Endothelial cell of umbilical vein (primary cell): ENCODE measurements at places on chromosomes 13 and 19. TPM values are rescaled to one million over a fixed set of nuclear protein-coding genes. Genes with fewer than 3 reads are reported as not detected.
A peak's percentile ranks its signal among the peaks of the same experiment; 100 is the strongest.

DNA sequence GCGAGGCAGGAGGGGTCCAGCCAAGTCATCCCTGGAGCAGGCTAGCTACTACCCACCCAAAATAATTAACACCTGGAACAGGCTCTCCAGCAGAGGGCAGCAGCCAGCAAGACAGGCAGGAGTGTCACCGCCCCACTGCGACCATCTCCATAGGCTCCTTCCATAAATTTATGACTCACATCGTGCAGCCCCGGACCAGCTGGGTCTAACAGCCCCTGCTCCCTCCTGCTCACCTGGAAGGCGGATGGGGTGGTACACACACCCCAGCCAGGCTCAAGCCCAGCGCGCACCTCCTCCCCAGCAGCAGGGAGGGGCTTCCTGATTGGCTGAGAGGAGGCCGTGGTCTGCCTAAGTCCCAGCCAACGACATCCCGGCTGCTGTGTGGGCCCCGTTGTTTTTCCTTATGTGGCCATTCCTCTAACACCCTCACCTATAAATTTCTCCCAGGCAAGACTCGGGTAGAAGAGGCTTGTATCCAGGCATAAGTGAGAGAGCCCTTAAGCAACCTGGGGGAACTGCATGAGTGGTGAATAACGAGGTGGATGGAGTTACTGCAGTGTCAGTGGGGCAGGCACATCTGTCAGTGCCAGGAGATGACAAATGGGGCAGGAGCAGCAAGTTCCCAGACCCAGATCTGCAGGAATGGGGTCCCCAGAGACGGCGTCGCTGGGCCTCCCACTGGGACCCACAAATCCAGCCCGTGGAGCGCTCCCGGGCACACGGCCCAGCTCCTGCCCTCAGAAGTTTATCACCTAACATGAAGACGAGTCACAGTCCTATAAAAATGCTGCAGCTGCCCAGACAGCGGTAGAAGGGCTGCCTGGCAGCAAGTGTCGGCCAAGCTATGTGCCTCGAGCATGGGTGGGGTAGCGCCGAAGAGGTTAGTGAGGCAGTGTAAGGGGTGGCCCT is 43.1 kb downstream of the CEBPG start:
- no peak overlapping the region for H3K27ac ChIP-seq
- H3K27me3 ChIP-seq: no peaks in the 10 kb centered on the region
- H3K4me1 ChIP-seq: no peaks in the 10 kb centered on the region
- no peak overlapping the region for H3K4me3 ChIP-seq

DNA sequence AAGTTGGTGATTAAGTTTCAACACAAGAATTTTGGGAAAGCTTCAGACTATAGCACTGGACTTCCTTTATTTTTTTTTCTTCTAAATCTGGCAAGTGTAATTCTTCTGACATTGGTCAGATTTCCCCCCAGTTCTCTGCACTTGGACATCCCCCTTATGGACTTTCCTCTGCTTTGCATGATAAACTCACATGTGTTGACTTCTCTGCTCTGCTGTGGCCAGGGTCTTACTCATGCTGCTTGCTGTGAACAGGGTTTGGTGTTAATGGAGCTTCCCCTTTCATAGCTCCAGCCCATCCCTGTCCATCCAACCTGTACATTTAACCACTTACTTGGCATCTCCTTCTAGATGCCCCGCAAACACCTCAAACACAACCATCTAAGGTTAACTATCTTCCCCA is 70.5 kb upstream of the SPATA13 start:
- H3K4me1 ChIP-seq: peaks cover 15% of the 10 kb centered on the region
- peaks cover 2% of the 10 kb centered on the region for H3K27me3 ChIP-seq
- H3K27ac ChIP-seq: no peak overlapping the region
- no peaks in the 10 kb centered on the region for H3K36me3 ChIP-seq
- no peak overlapping the region for H3K4me3 ChIP-seq

DNA sequence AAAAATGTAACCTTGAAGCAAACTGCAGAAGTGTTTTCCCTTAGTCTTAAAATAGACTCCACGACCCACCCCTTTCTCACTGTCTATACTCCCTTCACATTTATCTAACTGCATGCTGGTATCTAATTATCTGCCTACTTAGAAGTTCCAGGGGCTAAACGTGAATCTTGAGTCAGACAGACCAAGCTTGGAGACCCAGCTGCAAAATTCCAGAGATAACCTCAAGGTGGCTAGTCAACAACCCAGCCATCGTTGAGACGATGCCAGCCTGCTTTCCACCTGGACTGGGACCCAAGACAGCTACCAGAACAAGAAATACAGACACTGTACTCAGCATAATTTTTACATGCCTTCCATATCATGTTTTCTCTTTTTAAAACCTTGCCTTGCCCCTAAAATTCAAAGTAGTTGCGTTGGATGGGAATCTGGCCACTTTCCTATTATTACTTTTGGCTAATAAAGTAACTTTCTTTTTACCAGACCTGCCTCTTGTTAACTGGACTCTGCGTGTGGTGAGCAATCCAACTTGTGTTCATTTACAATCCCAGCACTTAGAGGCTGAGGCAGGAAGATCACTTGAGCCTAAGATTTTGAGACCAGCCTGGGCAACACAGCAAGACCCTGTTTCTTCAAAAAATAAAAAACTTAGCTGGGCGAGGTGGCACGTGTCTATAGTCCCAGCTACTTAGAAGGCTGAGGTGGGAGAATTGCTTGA is 82.3 kb downstream of the CDADC1 start:
- no peak overlapping the region for H3K4me3 ChIP-seq
- H3K27ac ChIP-seq: no peak overlapping the region
- no peaks in the 10 kb centered on the region for H3K4me1 ChIP-seq
- no peaks in the 10 kb centered on the region for H3K27me3 ChIP-seq
- DNase-seq: no peak

GRCh38 chr19:18685597-18686190 is 2.2 kb downstream of the CRTC1 start:
- no peaks in the 10 kb centered on the region for H3K27me3 ChIP-seq
- no peak overlapping the region for H3K27ac ChIP-seq
- no peak overlapping the region for H3K4me3 ChIP-seq

GRCh38 chr13:28735481-28736029 is 16.8 kb upstream of the SLC46A3 start:
- no peak overlapping the region for H3K4me3 ChIP-seq
- DNase-seq: no peak
- H3K36me3 ChIP-seq: no peaks in the 10 kb centered on the region
- H3K4me1 ChIP-seq: no peaks in the 10 kb centered on the region

GRCh38 chr13:101698400-101698799 is 245.9 kb downstream of the ITGBL1 start:
- H3K36me3 ChIP-seq: no peaks in the 10 kb centered on the region
- H3K4me3 ChIP-seq: no peak overlapping the region
- DNase-seq: no peak
- H3K27me3 ChIP-seq: no peaks in the 10 kb centered on the region

GRCh38 chr13:30870049-30870884 is 35.8 kb upstream of the MEDAG start:
- peak; percentile 99 for DNase-seq
- peaks cover 43% of the 10 kb centered on the region for H3K4me1 ChIP-seq
- no peaks in the 10 kb centered on the region for H3K36me3 ChIP-seq
- no peak overlapping the region for H3K4me3 ChIP-seq
- H3K27me3 ChIP-seq: no peaks in the 10 kb centered on the region
- H3K27ac ChIP-seq: peak overlapping the region; percentile 97

DNA sequence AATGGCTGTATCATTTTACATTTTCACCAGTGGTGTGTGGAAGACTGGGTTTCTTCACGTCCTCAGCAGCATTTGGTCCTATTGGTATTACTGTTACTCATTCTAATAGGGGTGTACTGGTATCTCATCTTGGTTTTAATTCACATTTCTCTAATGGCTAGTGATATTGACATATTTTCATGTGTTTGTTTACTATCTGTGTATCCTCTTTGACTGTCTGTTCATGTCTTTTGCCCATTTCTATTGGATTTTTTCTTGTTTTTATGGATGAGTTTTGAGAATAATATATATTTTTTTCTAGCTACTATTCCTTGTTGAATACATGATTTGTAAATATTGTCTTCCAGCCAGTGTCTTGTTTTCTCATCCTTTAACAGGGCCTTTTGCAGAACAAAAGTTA is 13.8 kb downstream of the IFNL2 start:
- no peaks in the 10 kb centered on the region for H3K4me1 ChIP-seq
- DNase-seq: no peak
- H3K27ac ChIP-seq: no peak overlapping the region

GRCh38 chr19:2798158-2798685 is 12.9 kb downstream of the THOP1 start:
- no peak overlapping the region for H3K4me3 ChIP-seq
- no peaks in the 10 kb centered on the region for H3K4me1 ChIP-seq
- no peaks in the 10 kb centered on the region for H3K27me3 ChIP-seq
- peaks cover 11% of the 10 kb centered on the region for H3K36me3 ChIP-seq
- H3K27ac ChIP-seq: no peak overlapping the region

Gene POSTN
- polyA plus RNA-seq: 0.29 and 0.41 TPM in 2 replicates

Gene RFPL4A
- not detected in 2 replicates for polyA plus RNA-seq

Gene GAPDHS
- polyA plus RNA-seq: not detected in 2 replicates

Gene EPS8L1
- polyA plus RNA-seq: 13.8 and 15.9 TPM in 2 replicates

Gene AZU1
- polyA plus RNA-seq: 0.12 TPM in 1 of 2 replicates, not detected in the other
